ENCODE measurements at places on chromosomes 16 and 17. TPM values are rescaled to one million over a fixed set of nuclear protein-coding genes. Genes with fewer than 3 reads are reported as not detected.

BPTF gene
- total RNA-seq, result 102 TPM

TEKT3 gene
- total RNA-seq, result 9.3 TPM

- no peaks in the 10 kb centered on the region for H3K36me3 ChIP-seq
- no peak for DNase-seq
- no peak overlapping the region for H3K27ac ChIP-seq
- no peaks in the 10 kb centered on the region for H3K27me3 ChIP-seq
- H3K4me3 ChIP-seq, result no peak overlapping the region
- H3K4me1 ChIP-seq, result peaks cover 17% of the 10 kb centered on the region
These were observed 28.8 kb downstream of the ATP2C2 start for GRCh38 chr16:84397090-84397489.

GRCh38 chr17:68456339-68457167 lies 743 bp downstream of the WIPI1 start:
- peaks cover 17% of the 10 kb centered on the region for H3K4me1 ChIP-seq
- peak overlapping the region; percentile 95 for H3K27ac ChIP-seq
- peak; percentile 40 for DNase-seq
- peaks cover 2% of the 10 kb centered on the region for H3K27me3 ChIP-seq

GRCh38 chr17:9334536-9335446 lies 240.8 kb downstream of the STX8 start:
- H3K36me3 ChIP-seq, result no peaks in the 10 kb centered on the region
- DNase-seq, result no peak
- H3K4me1 ChIP-seq, result peaks cover 19% of the 10 kb centered on the region
- no peak overlapping the region for H3K4me3 ChIP-seq

DNA sequence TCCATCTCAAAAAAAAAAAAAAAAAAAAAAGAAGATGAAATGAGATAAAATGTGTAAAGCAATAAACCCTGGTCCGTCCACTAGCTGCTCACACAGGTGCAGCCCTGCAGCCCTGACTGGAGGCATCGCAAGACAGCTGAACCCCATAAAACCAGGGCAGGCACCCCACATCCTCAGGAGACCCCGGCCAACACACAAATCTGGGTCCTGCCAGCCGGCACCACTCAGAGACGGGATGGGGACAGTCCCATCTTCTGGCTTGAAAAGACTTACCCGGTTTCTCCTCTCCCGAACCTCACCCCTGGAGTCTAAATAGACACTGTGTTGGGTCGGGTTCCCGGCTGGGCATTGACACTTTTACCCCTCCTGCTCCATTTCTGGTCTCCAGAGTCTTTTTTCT lies 52.7 kb upstream of the TNRC6C start:
- H3K27ac ChIP-seq, result no peak overlapping the region
- no peak for DNase-seq
- H3K36me3 ChIP-seq, result no peaks in the 10 kb centered on the region
- H3K27me3 ChIP-seq, result no peaks in the 10 kb centered on the region
- H3K4me3 ChIP-seq, result no peak overlapping the region

DNA sequence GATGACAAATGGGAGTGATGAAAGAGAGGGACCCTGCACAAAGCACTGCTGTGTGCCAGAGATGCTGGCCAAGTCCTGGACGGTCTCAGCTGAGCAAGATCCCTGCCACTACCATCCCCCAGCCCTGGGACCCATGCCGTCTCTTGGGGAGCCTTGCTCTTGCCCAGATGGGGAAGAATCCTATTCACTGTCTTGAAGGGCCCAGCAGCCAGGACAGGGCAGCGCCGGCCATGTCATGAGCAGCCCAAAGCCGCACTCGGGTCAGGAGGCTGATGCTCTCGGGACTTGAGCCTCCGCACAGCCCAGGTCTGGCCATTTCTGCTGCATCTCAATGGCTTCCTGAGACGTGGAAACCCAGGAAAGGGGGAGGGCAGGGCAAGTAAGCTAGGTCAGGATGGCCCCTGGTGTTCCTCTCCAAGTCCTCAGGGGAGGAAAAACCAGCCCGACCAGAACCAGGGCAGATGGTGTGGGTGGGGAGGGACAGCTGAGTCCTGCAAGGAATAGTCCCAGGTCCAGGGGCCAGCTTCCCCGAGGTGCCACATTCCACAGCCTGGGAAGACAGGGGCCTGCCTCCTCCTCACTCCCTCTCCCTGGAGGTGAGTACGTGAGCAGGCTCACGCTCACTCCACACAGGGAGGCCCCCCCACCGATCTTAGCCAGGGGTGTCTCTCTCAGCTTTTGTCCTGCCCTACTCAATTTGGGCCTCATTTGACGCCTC lies 7.8 kb upstream of the KRT19 start:
- H3K36me3 ChIP-seq, result no peaks in the 10 kb centered on the region
- no peak overlapping the region for H3K4me3 ChIP-seq
- H3K4me1 ChIP-seq, result peaks cover 4% of the 10 kb centered on the region
- H3K27ac ChIP-seq, result no peak overlapping the region
- no peak for DNase-seq

SCNN1G gene
- 0.30 TPM for total RNA-seq

CBX8 gene
- 9.3 TPM for total RNA-seq

- peaks cover 25% of the 10 kb centered on the region for H3K27me3 ChIP-seq
- H3K4me3 ChIP-seq, result peak overlapping the region; percentile 46
- peaks cover 22% of the 10 kb centered on the region for H3K36me3 ChIP-seq
- peak overlapping the region; percentile 78 for H3K27ac ChIP-seq
- H3K4me1 ChIP-seq, result peaks cover 32% of the 10 kb centered on the region
These were observed 4.9 kb downstream of the SOX9 start for GRCh38 chr17:72125742-72126141.

DNA sequence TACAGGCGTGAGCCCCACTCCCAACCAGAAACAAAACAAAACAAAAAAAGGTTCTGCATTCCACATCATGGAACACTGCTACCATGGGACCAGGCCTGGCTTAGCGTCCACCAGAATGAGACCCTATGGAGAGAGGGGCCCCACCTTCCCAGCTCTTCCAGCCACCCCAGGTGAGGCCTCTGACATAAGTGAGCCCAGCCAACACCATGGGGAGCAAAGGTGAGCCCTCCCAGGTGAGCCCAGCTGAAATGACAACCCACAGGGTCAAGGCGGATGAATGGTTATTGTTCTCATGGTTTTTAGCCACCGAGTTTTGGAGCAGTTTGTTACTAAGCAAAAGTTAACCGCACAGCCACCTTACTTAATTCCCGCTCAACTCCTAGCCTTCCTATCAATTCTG lies 16.3 kb downstream of the LGALS3BP start:
- no peak overlapping the region for H3K4me3 ChIP-seq
- no peaks in the 10 kb centered on the region for H3K27me3 ChIP-seq
- H3K4me1 ChIP-seq, result peaks cover 7% of the 10 kb centered on the region
- no peak overlapping the region for H3K27ac ChIP-seq

GRCh38 chr17:65780111-65780510 lies 218.7 kb upstream of the AXIN2 start:
- peaks cover 1% of the 10 kb centered on the region for H3K4me1 ChIP-seq
- no peak overlapping the region for H3K4me3 ChIP-seq
- no peaks in the 10 kb centered on the region for H3K36me3 ChIP-seq
- no peaks in the 10 kb centered on the region for H3K27me3 ChIP-seq

LPCAT2 gene
- 12.8 TPM for total RNA-seq

DNA sequence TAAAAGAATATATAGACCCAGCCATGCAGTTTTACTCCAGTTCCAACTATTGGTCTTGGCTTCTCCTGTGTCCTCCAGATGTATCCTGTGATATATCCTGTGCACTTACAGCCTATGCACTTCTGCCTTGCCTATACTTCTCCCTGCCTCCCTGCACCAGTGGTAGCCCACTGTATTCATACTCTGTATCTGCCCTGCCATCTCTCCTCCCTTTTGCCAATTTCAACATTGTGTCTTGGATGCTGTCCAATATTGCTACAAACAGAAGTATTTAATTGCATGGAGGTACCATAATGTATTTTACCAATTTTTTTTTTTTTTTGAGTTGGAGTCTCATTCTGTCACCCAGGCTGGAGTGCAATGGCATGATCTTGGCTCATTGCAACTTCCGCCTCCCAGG lies 242.7 kb downstream of the HAPSTR1 start:
- no peaks in the 10 kb centered on the region for H3K27me3 ChIP-seq
- H3K36me3 ChIP-seq, result no peaks in the 10 kb centered on the region
- no peak overlapping the region for H3K4me3 ChIP-seq

GRCh38 chr16:57159447-57159846 lies 26.4 kb downstream of the PSME3IP1 start:
- DNase-seq, result no peak
- H3K36me3 ChIP-seq, result peaks cover 38% of the 10 kb centered on the region
- H3K27me3 ChIP-seq, result no peaks in the 10 kb centered on the region
- no peak overlapping the region for H3K4me3 ChIP-seq

- DNase-seq, result no peak
- H3K36me3 ChIP-seq, result peaks cover 3% of the 10 kb centered on the region
- H3K4me1 ChIP-seq, result peaks cover 20% of the 10 kb centered on the region
- no peak overlapping the region for H3K27ac ChIP-seq
- H3K4me3 ChIP-seq, result no peak overlapping the region
These were observed 80.1 kb upstream of the ZNF469 start for GRCh38 chr16:88302666-88303065.

DNA sequence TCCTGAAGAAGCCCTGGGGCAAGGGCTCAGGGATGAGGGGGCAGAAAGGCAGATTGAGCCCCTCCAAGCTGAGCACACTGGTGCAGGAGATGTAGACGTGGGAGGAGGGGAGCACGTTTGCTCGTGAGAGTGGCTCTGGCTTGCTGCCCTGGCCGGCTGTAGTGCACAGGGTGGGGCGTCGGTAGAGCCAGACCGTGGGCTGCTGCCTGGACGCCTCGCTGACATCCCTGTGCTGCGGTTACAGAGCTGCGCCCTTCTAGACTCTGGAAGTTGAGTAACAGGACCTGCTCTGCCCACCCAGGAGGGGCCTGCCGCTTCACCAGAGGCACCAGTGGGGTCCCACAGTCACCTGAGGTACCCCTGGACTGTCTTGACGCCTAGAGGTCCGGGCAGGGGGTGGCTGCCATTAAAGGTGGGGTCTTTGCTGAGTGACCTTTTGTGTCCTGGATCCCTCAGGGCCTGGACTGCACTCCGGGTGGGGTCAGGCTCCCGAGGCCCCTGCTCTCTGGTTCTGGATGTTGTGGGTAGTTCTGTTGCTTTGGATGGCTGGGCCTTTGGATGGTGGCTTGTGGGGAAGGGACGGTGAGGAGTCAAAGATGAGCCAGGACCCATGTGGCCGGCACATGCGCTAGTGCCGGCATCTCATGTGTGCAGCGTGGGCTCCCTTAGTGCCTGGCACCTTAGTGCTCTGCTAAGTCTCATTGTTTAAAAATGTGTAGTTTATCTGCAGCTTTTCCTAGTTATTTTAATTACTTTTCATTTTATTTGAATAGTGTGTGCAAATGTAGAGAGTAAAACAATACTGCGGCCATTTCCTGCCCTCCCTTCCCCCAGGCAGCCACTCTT lies 41.7 kb downstream of the PGS1 start:
- no peaks in the 10 kb centered on the region for H3K27me3 ChIP-seq
- no peak for DNase-seq
- H3K4me3 ChIP-seq, result no peak overlapping the region
- peaks cover 74% of the 10 kb centered on the region for H3K36me3 ChIP-seq

SCARF1 gene
- total RNA-seq, result 10.7 TPM

FBXO39 gene
- not detected for total RNA-seq

DNA sequence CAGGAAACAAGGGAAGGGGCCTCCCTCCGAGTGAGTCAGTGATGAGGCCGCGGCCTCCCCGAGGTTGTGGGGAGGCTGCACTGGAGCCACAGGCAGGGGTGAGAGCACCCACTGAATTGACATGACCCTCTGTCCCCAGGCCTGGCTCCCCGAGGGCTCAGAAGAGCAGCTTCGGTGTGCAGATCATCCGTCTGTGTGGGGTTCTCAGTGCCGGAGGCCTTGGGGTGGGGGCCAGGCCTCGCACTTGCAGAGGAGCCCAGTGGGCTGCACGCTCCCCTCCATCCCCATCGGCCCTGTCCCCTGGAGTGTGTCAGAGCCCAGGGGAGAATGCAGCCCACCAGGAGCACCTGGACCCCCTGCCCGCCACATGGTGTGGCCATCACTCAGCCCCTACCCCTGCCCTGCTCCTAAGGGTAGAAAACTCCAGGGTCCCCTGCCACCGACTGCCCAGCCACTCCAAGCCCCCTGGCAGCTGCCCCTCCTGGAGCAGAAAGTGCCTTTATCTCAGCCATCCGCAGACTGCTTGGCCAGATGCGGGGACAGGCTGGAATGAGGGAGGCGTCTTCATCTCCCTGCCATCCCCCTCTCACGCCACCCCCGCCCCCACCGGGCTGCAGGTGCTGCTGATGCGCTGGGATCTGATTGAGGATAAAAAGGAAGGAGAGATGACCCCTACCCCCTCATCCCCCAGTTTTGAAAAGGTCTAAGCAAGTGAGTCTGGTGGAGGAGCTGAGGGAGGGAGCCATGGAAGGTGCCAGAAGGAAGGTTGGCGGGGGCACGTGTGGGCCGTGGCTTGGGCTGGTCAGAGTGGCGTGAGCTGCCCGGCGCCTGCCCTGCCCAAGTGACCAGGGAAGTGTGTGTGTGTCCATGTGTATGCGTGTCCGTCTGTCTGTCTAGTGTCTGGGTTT lies 358.3 kb downstream of the SEC14L1 start:
- no peaks in the 10 kb centered on the region for H3K27me3 ChIP-seq
- H3K27ac ChIP-seq, result no peak overlapping the region
- no peak overlapping the region for H3K4me3 ChIP-seq
- peaks cover 8% of the 10 kb centered on the region for H3K4me1 ChIP-seq
- H3K36me3 ChIP-seq, result peaks cover 71% of the 10 kb centered on the region

GRCh38 chr17:51257150-51258081 lies 2.4 kb downstream of the MBTD1 start:
- no peak overlapping the region for H3K4me3 ChIP-seq
- peaks cover 21% of the 10 kb centered on the region for H3K4me1 ChIP-seq
- no peak for DNase-seq
- H3K36me3 ChIP-seq, result peaks cover 6% of the 10 kb centered on the region

DNA sequence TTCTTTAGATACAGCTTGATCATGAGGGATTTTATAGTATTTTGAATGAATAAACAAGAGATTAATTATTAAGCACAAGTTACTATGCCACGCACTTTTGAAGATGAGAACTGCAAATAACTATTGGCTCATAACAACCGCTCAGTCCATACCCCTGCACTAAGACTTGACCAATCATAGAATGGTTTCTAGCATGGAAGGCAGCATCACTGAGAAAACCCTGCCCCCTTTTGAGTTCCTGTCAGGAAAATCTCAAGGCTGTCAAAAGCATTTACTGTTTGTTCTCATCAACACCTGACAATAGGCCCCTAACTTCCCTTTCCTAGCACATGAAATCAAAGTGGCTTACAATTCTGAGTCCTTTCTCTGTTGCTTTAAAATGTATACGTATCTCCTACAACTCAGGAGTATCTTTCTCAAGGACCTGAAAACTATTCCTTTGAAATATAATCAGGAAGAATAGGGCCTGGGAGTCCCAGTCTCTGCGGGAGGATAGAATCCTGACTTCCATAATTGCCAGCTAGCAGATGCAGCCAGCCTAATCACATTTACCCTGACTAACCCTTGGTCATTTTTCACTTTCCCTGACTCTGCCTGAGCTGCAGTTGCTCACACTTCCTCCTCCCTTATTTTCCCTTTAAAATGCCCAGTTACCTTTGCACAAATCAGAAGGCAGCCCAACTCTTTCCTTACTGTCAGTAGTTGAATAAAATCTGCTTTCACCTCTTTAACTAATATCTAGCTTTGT lies 9.1 kb upstream of the MMD start:
- H3K27ac ChIP-seq, result no peak overlapping the region
- H3K4me1 ChIP-seq, result no peaks in the 10 kb centered on the region
- DNase-seq, result no peak
- no peaks in the 10 kb centered on the region for H3K27me3 ChIP-seq
- no peaks in the 10 kb centered on the region for H3K36me3 ChIP-seq

GRCh38 chr17:16040710-16041251 lies 41.2 kb downstream of the TTC19 start:
- H3K4me1 ChIP-seq, result no peaks in the 10 kb centered on the region
- peaks cover 41% of the 10 kb centered on the region for H3K36me3 ChIP-seq
- H3K4me3 ChIP-seq, result no peak overlapping the region
- H3K27me3 ChIP-seq, result no peaks in the 10 kb centered on the region
- DNase-seq, result peak; percentile 25
